ENCODE measurements at places on chromosomes 1 and 21.
A peak's percentile ranks its signal among the peaks of the same experiment; 100 is the strongest.

DNA sequence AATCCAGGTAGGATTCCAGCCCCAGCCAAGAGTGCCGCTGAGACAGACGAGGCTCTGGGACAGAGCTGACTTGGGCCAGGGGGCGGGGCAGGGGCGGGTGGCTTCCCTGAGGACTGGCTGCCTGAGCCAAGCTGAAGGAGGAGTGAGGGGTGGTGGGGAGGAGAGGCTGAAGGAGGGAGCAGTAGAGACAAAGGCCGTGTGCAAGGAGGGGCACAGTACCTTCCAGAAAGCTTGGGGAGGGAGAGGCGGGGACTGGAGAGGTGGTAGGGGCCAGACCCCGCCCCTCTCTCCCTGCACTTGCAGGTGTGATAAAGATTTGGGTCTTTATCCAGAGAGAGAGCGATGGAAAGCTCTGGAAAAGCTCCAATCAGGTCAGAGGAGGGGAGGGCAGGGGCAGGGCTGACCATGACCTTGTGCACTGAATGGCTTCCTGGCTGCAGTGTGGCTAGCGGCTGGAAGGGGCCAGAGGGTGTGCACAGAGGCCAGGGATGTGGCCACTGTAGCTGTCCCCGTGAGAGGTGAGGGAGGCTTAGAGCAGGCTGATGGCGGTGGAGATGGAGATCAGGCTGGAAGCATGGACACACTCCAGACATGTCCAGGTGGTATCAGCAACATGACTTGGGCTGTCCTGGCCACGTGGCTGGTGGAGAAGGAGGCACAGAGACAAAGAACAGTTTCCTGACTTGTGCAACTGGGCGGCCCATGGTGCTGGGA lies 6.7 kb upstream of the EPHA8 start:
- no peak for DNase-seq

- DNase-seq: no peak
Observed at GRCh38 chr1:159088050-159088449, 11.5 kb upstream of the AIM2 start.

DNA sequence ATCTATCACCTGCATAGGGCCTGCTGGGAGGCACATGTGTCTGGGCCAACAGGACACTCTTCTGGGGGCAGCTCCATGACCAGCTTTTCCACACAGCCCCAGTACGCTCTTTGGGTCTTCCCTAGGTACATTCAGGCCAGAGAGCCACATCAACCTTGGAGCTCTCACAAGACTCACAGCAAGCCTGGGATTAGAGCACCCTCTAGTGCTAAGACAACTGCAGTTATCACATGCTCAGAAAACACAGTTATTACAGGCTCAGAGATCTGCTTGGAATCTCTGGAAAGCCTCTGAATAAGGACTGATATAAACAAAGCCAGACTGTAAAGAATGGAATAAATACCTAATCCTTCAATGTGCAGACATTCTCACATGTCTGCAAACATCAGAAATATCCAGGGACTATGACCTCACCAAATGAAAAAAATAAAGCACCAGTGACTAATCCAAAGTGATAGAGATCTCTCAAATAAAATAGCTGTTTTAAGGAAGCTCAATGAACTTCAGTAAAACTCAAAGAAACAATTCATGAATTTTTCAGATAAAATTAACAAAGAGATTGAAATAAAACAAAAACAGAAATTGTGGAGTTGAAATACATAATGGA lies 563.9 kb upstream of the NR5A2 start:
- DNase-seq: peak; percentile 27

DNA sequence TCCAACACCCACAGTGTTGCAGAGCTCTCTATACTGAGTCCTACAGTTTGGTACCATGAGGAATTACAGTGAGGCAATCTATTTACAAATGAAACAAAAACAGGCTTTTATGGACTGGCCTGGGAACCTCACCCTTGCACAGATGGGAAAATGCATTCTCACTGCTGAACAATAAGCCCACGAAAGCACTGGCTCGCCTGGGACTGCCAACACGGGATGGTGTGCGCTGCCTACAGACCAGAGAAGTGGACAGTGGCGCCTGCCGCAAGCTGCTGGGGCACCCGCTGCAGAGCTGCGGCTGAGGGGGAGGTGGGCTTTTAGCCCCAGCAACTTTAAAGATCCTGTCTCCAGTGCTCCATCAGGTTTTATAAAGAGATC lies 28.5 kb upstream of the ABCG1 start:
- no peak for DNase-seq

DNA sequence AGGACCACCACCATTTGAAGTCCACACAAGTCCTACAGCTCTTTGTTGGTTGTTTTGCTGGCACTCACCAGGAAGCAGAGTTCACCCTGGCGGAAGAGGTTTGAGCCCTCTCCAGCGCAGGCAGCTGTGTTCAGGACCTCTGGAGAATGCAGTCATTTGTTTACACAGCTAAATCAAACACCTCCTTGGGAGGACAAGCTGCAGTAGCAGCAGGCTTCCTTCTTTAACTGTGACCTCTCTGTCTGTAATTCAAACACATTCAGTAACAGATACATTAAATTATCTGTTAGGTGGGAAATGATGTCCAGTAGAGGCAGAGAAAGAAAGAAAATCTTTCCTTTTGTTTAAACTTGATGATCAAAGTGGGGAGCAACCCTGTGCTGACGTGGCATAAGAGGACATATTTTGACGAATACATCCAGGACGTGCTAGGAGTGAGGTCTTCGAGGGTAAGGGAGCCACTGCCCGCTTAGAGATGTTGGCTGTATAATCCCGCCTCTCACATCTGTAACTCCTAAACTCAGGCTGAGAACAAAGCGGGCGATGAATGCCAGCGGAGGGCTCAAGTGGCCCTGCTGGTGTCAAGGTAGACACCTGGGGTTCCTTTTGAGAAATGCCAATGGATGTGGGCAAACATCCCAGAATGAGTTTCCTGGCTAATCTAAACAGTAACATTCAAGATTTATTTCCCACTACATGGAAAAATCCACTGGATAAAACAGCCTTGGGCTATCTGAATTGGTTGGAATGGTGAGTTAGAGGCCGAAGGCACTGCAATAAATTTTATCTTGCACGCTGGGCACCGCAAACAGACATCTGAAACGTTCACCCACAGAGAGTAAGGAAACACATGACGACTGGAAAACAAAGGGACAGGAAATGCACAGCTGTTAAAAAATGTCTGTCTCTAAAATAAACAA lies 51.7 kb downstream of the ABCA4 start:
- no peak for DNase-seq

- DNase-seq: no peak
Observed at GRCh38 chr21:42545317-42545716, 31.7 kb downstream of the SLC37A1 start.

- DNase-seq: no peak
Observed at GRCh38 chr1:27655151-27655937, 16.6 kb downstream of the IFI6 start.

GRCh38 chr1:222643606-222643937 lies 25.7 kb downstream of the MIA3 start:
- DNase-seq: no peak

DNA sequence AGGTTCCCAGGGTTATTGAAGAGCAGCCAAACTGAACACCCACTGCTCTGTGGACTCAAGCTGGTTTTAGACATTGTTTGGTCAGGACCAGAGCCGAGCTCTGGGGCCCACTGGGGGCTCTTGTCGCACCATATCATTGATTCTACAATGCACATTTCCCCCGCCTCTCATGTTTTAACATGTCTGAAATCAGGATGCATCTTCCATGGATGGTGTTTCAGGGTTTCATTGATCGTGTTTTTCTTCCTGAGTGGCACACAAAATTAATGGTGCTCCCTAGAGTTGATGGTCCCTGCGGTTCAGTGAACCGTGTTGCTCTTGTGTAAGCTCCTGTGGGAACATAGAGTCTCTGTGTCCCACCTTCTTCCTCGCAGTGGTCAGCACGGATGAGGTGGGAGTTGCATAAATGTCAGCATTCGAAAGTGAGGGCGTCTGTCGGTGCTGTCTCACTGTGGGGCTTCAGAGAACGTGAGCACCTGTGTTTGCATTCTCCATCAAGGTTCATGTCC lies 38.3 kb downstream of the GALNT2 start:
- DNase-seq: no peak

GRCh38 chr1:106439475-106439874 lies 617.0 kb upstream of the PRMT6 start:
- DNase-seq: no peak

DNA sequence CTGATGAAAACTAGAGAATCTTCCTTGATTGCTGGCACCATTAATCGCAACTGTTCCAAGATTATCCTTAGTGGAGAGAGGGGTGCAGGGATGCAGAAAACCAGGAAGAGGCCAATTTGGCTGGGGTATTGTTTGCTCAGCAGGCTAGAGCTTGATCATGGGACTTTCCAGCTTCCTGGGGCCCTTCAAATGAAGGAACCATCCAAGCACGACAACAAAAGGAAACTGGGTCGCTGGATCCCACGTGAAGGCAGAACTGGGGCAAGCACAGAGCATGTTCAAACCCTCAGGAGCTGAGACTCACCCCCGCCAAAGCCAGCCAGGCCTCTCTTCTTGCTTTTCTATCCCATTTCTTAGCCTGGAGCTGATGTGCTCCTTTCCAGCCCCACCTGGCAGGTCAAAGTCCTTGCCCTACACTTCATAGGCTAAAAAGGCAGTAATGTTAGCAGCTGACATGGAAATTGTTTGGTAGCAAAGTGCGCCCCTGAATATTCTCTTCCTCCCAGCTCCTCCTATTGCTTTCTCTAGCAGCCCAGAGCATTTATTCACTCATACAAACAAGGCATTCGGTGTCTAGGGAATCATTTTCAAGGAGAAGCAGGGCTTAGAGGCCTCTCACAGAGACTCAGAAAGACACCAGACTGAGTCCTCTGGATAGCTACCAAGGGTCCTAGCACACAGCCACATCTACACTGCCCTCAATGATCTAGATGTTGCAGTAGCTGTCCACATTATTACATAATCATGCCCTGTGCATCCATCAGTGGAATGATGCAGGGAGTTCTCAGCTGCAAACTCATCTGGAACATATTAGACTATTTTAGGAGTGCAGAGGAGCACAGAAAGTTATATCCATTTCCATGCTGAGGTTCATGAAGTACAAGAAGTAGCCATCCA lies 11.5 kb downstream of the KCNA2 start:
- DNase-seq: no peak

DNA sequence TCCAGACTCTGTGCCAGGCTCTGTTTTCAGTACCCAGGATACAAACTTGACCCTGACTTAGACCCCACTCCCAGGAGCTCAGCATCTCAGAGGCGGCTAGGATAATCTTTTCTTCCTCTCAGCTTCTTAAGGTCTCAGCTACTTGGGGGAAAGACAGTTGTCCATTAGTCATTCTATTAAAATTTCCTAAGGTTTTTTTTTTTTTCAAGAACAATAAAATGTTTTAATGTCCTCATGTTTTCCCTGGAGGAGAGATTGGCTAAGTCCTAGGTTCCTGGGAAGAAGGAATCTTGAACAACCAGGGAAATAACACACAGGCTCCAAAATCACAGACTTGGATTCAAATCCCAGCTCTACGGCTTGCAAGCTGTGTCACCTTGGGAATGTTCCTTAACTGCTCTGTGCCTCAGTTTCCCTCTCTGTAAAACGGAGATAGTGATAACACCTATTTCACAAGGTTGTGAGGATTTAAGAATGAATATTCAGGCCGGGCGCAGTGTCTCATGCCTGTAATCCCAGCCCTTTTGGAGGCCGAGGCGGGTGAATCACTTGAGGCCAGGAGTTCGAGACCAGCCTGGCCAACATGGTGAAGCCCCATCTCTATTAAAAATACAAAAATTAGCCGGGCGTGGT lies 33.0 kb downstream of the CDK18 start:
- DNase-seq: no peak

GRCh38 chr1:13605159-13605558 lies 21.5 kb downstream of the PDPN start:
- no peak for DNase-seq

GRCh38 chr1:109649491-109649914 lies 6.4 kb upstream of the GSTM4 start:
- DNase-seq: no peak

GRCh38 chr21:26195708-26196107 lies 25.1 kb upstream of the APP start:
- DNase-seq: no peak

- DNase-seq: no peak
Observed at GRCh38 chr1:203596673-203597210, 29.9 kb upstream of the ATP2B4 start.

- no peak for DNase-seq
Observed at GRCh38 chr1:90162216-90162615, 167.3 kb downstream of the ZNF326 start.

- peak; percentile 80 for DNase-seq
Observed at GRCh38 chr1:205775015-205775716, at the start of gene RAB29. RAB29 (minus strand) TSS chr1:205775482; CDS start chr1:205774956, 526 bp downstream.

- no peak for DNase-seq
Observed at GRCh38 chr21:24955275-24955961, 651.9 kb downstream of the MRPL39 start.

GRCh38 chr1:26690157-26690556 lies 5.7 kb upstream of the ARID1A start:
- no peak for DNase-seq

- DNase-seq: no peak
Observed at GRCh38 chr1:198445872-198446271, 94.6 kb downstream of the ATP6V1G3 start.

Measured in germinal center (tissue), 1 donor.